ENCODE measurements at places on chromosomes 2 and 18.

DNA sequence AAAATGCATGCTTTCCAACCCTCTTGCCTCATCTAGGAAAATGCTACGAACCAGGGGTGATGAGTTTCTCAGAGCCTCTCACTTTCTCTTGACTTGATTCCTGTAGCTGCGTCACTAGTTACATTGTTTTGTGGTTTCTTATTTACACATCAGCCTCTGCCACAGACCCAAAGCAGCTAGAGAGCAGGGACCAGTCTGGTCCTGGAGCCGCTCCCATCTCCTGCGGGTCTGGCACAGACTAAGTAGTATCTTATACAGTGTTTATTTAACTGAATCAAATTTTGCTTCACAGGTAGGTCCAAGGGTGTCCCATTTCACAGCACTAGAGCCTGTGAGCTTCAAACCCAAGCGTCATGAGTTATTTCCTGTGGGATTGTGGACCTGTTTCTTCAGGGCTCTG lies 310.5 kb downstream of the MYCN start:
- H3K4me3 ChIP-seq = no peak overlapping the region
- no peak overlapping the region for H3K27ac ChIP-seq
- no peaks in the 10 kb centered on the region for H3K4me1 ChIP-seq
- no peak for DNase-seq
- H3K27me3 ChIP-seq = no peaks in the 10 kb centered on the region

GRCh38 chr2:208713066-208713745 lies 306.6 kb downstream of the PTH2R start:
- DNase-seq = no peak
- no peaks in the 10 kb centered on the region for H3K27me3 ChIP-seq
- no peak overlapping the region for H3K27ac ChIP-seq
- H3K36me3 ChIP-seq = no peaks in the 10 kb centered on the region
- no peaks in the 10 kb centered on the region for H3K4me1 ChIP-seq
- no peak overlapping the region for H3K4me3 ChIP-seq

DNA sequence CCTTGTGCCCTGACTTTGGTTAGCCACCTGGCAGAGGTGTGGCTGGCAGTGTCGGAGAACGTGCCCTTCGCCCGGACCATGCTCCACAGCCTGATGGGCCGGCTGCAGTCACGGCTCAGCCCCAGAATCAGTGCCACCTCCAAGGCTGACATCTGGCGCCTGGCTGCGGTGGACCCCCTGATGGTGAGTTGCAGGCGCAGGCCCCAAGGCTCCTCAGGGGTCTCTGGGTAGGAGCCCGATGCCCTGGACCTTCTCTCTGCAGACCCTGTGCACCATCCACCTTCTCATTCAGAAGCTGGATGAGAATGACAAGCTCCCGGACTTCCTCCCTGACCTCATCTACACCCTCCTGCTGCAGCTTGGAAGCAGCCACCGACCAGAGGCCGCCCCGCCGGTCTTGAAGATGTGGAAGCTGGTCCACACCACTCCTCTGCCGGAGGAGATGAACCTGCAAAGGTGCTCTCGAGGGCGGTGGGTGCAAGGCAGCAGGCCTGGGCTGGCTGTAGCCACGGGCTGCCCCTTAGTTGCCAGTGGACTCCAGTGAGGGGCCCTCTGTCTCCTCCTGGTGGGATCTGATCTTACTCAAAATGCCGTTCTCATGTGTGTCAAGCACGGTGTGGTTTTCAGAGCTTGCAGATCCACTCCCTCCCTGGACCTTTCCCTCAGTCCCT lies 32.1 kb downstream of the HJURP start:
- H3K27ac ChIP-seq = no peak overlapping the region
- no peak for DNase-seq
- H3K27me3 ChIP-seq = no peaks in the 10 kb centered on the region
- H3K4me1 ChIP-seq = no peaks in the 10 kb centered on the region
- no peaks in the 10 kb centered on the region for H3K36me3 ChIP-seq

DNA sequence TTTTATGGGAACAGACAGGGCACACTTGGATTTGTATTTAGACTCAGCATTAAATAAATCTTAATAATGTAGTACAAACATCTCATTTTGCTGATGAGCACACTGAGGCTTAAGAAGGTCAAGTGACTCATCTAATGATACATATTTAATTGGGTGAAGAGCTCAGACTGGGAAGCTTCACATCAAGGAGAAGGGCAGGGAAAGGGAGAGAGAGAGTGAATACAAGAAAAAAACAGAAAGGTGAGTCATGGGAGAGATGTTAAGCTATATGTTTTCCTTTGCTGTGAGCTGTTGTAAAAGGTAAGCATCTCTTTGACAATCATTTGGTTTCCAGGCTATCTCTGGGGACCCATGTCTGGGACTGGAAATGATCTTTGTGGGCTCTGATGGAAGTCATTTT lies 277.8 kb downstream of the SETBP1 start:
- peaks cover 6% of the 10 kb centered on the region for H3K4me1 ChIP-seq
- DNase-seq = peak; percentile 28
- H3K36me3 ChIP-seq = no peaks in the 10 kb centered on the region
- H3K4me3 ChIP-seq = no peak overlapping the region
- no peaks in the 10 kb centered on the region for H3K27me3 ChIP-seq

GRCh38 chr2:157333304-157334047 lies 7.9 kb upstream of the ERMN start:
- no peaks in the 10 kb centered on the region for H3K4me1 ChIP-seq
- H3K36me3 ChIP-seq = no peaks in the 10 kb centered on the region
- no peak overlapping the region for H3K4me3 ChIP-seq
- H3K27ac ChIP-seq = no peak overlapping the region
- H3K27me3 ChIP-seq = no peaks in the 10 kb centered on the region

DNA sequence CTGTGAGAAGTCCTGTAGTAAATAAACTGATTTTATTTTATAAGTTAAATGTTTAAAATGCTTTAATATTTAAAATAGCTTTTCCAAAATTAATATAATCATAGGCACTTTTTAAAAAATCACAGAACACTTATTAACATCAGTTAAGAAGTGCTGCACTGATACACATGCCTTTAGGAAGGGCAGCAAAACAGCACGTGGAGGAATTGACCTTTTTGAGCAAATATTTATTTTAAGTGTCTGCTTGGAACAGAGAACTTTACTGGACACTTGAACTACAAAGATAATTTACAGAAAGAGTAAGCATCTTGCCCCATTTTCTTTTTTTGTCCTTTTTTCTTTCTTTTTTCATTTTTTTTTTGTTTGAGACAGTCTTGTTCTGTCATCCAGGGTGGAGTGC lies 87.7 kb upstream of the NARS1 start:
- peaks cover 8% of the 10 kb centered on the region for H3K36me3 ChIP-seq
- peaks cover 8% of the 10 kb centered on the region for H3K4me1 ChIP-seq
- no peak overlapping the region for H3K4me3 ChIP-seq
- no peak for DNase-seq
- H3K27ac ChIP-seq = no peak overlapping the region
- no peaks in the 10 kb centered on the region for H3K27me3 ChIP-seq

GRCh38 chr2:173785813-173786212 lies 179.4 kb downstream of the SP3 start:
- no peaks in the 10 kb centered on the region for H3K4me1 ChIP-seq
- no peaks in the 10 kb centered on the region for H3K36me3 ChIP-seq
- DNase-seq = no peak
- no peaks in the 10 kb centered on the region for H3K27me3 ChIP-seq
- H3K4me3 ChIP-seq = no peak overlapping the region

DNA sequence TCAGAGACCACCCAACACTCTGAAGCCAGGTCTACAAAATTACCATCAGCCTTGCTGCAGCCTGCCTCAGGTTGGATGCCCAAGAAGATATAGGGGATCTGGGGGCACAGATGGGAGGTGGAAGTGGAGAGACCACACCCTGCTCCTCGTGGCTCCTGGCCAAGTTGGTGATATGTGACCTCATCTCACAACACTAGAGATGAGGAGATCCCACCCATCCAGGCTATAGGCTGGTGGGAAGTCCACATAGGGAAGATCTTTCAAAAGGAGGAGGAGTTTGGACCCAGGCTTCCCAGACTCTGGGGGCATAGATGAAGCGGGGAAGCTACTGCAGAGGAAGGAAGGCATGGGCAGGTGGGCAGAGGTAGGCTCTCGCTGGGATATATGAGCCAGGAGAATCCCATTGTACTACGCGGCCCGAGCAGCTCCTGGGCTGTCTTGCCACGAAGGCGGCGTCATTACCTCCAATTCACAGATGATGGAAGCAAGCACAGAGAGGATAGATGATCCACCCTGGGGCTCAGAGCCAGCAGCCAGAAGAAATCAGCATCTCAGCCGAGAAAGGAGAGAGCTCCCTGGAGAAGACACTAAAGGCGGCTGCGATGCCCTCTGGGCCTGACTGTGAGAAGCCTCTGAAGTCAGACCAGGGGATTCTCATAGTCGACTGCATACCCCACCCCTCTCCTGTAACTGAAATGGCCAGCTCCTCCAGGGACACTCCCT lies 96.0 kb downstream of the RHOB start:
- H3K4me3 ChIP-seq = no peak overlapping the region
- no peak overlapping the region for H3K27ac ChIP-seq
- no peak for DNase-seq
- H3K36me3 ChIP-seq = no peaks in the 10 kb centered on the region
